ENCODE measurements at places on chromosomes 3 and 15.

- DNase-seq = peak; percentile 16
These were observed 47.4 kb downstream of the ZNF717 start for GRCh38 chr3:75737831-75738493.

DNA sequence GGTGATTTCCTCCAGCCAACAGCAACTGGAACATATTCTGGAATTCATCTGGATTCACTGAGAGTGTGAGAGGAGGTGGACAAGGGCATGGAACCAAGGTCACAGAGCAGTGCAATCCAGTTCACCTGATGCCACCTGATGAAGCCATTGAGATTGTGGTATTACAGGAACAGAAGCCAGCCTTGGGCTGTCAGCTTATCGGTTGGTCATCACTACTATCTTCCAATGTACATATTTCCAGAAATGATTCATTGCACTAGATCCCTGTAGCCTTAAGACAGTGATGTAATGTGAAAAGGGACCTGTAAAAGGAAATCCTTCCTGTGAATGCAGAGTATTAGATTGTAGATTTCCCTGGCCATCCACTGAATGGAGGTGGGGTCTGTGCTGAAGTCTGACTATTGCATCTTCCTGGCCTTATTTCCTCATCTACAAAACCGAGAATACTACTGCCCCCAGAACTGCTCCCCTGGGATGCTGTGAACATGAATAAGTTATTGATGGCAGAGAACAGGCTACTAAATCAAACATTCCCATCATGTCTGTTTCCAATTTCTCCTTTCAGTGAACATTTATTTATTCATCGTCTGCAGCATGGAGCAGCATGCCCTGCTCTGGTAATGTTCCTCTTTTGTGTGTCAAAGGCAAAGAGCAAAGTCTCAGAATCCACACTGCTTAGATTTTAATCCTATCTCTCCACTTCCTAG lies 47.4 kb upstream of the TPM1 start:
- DNase-seq = peak; percentile 89

GRCh38 chr15:62912808-62913207 lies 129.7 kb upstream of the TPM1 start:
- no peak for DNase-seq

- no peak for DNase-seq
These were observed 74.6 kb upstream of the BNC1 start for GRCh38 chr15:83358972-83359564.

GRCh38 chr3:194989241-194989640 lies 281.7 kb downstream of the XXYLT1 start:
- DNase-seq = no peak

GRCh38 chr15:100334015-100334414 lies 7.8 kb downstream of the ADAMTS17 start:
- no peak for DNase-seq

- DNase-seq = no peak
These were observed 65.0 kb upstream of the MAGI1 start for GRCh38 chr3:66103729-66104128.

DNA sequence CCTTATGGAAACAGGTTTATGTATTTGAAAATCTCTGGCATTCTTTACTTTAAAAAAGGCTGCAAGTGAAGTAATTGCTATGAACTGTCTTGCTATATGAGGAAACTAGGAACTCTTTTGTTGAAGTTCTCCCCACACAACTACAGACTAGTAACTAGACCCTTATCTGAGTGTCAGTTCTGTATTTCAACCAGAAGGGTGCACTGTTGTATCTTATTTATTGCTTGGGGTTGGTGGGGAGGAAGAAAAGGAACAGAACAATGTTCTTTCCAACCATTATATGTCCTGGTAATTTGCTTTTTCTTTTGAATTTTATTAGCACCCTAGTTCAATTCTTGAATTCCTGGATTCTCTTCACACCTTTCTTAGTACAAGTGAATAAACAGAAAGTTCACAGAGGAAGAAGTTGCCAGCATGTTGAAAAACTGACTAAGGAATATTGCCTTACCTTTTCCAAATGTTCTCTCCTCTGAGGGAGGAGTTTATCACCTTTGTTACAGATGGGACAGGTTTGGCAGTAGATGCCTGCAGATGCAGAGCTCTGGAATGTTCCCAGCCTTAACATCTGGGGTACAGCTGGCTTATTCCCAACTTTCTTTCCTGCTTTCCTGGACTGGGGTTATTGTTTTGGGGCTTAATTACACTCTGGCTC lies 162.4 kb upstream of the CFAP20DC start:
- peak; percentile 54 for DNase-seq

DNA sequence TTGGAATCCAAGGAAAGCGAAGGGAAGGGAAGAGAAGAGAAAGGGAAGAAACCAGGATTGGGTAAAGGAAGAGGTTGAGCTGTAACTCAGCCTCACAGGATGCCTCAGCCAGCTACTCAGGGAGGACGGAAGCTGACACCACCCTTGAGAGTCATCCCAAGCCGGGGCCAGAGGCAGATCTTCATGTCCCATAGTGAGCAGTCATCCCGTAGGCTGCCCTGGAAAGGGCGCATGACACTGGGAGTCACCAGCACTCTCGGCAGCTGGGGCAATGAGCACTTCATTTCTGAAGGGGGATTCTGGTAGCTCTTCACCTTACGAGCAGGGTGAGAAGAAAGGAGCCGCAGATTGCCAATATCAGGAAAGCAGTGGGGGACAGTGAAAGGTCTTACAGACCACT lies 60.1 kb upstream of the PCSK6 start:
- no peak for DNase-seq

DNA sequence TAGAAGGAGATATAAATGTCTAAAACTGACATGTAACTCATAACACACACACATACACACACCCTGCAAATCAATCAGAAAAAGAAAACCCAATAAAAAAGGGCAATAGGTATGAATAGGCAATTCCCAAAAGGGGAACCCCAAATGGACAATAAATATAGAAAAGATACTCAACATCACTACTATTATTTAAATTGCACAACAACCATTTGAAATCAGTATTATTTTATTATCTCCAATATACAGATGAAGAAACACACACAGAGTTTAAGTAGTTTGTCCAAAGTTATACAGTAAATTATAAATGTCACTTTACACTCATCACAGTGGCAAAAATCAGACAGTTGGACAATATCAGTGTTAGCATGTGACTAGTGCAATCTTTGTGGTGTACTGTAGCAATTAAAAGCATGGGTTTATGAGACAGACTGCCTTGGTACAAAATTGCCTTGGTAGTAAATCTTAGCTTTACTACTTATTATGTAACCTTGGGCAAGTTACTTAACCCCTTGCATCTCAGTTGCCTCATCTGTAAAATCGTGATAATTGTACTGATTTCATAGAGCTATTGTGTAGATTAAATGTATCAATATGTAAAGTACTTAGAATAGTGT lies 3.4 kb upstream of the FSTL1 start:
- DNase-seq = no peak

DNA sequence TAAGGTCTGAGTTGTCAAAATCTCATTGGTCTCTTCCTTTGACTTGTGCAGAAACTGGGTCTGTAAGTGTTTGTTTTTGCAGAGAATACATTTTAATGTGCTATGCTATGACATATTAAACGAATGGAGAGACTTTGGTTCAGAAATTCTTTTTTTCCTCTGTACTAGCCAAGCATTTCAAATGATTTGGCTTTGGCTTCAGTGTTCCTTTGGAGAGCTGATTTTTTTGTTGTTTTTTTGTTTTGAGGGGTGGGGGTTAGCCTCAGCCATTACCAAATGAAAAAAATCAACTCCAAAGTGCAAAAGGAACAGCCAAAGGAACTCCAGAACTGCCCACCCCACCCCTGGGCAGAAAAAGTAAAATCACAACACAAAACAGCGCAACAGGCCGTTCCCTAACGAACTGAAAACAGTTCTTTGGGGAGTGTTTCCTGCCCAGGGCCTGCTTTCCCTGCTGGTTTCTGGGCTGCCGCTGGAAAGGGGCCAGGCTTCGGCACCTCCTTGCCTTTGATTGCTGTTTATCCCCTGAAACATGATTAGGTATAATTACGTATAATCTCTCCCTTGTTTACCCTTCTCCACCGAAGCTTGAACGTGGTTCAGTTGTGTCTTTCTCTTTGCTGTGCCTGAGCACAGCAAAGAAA lies 57.6 kb upstream of the NEO1 start:
- DNase-seq = no peak

- no peak for DNase-seq
These were observed 654.6 kb downstream of the MECOM start for GRCh38 chr3:169008776-169009358.

- no peak for DNase-seq
These were observed 1.4 kb downstream of the MAPKBP1 start for GRCh38 chr15:41775651-41776050.

GRCh38 chr15:85716261-85716660 lies 78.5 kb downstream of the KLHL25 start:
- no peak for DNase-seq

GRCh38 chr3:114126461-114126860 lies 52.4 kb downstream of the DRD3 start:
- no peak for DNase-seq

DNA sequence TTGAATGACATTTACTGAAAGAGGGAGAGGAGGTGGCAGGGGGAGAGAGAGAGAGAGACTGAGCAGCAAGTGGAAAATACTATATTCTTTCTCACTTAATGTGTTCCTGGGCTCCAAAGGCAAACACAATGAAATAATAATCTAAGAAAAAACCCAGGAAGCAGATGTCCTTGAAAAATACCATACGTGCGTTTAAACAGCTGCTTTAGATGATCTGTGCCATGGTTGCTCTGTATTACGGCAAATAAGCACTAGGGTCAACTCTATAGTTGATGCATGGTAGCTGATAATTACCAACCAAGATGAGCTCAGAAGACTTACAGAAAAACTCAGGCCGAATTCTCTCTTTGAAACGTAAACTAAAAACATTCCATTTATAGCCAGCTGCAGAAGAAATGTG lies 410.3 kb upstream of the TBL1XR1 start:
- DNase-seq = no peak
